ENCODE measurements at places on chromosomes 13 and 19.

DNA sequence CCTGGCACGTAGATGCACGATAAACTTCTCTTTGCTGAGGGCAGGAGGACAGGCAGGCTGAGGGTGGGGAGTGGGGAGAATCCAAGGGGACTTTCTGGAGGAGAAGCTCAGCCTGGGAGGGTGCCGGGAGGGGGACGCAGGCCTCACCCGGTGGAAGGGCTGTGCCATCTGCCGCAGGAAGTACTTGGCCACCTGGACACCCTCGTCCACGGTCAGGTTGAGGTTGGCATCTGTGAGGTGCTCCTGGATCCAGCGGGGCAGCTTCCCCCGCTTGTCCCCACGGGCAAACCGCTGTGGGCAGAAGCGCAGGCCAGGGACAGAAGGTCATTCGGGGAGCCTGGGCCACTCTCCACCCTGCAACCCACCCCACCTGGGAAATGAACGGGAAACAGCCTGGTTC is 11.5 kb downstream of the KLC3 start:
- DNase-seq, result no peak

DNA sequence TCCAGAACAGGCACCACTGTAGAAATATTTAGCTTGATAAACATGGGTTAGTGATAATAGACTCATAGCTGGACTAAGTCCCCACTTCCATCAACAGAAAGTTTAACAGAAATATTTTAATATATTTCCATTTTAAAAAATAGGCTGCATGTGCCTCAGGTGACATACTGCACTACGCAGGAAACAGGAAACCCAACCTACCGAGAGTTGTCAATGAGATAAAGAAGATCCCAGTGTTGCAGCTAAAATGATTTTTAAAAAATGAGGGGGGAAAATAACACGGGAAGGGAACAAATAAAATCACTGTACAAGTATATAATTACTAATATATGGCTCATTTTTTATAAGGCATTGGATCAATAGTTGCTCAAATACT is 154.8 kb downstream of the TBC1D4 start:
- DNase-seq, result no peak

GRCh38 chr19:2269244-2270156 is 12.5 kb downstream of the PEAK3 start:
- DNase-seq, result peak; percentile 99

GRCh38 chr19:15727724-15728123 is at the start of gene OR10H2:
TSS of gene OR10H2 (plus strand) at chr19:15728024. CDS start at chr19:15728044, 20 bp downstream.
- no peak for DNase-seq

DNA sequence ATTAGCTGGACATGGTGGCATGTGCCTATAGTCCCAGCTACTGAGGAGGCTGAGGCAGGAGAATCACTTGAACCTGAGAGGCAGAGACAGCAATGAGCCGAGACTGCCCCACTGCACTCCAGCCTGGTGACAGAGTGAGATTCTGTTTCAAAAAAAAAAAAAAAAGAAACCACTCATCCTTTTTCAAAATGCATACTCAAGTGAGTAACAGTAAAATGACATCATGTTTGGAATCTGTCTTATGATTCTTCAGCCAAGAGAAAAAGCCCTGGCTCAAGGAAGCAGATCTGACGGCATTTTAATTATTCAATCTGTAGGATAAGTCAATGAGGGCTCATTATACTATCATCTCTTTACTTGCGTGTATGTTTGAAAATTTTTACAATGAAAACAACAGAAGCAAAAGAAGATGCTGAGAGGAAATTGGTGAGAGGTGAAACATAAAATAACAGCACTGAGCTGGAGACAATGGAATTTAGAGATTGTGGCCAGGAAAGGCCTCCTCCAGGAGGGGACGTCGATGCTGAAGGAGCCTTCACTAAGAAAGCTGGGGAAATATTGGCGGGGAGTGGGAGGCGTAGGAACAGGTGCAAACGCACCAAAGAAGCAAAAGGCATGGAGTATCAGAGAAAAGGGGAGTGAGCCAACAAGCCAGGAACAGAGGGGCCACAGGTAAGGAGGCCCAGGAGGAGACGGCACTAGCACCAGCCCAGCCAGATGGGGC is 12.9 kb upstream of the CCNE1 start:
- no peak for DNase-seq

DNA sequence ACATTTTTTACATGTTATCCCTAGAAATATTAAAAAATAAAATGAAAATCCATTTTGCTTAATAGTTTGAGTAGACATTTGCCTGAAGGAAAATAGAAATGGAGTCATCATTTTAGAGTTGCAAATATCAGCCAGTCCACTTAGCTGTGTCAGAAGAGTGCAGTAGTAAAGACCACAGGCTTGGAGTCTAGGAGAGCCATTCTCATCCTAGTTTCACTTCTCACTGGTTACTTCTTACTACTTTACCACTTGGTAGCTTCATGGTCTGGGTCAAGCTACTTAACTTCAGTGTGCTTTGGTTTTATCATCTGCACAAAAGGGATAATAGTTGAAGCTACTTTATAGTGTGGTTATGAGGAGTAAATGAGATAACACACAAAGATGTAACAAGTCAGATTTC is 286.5 kb upstream of the NBEA start:
- DNase-seq, result no peak

DNA sequence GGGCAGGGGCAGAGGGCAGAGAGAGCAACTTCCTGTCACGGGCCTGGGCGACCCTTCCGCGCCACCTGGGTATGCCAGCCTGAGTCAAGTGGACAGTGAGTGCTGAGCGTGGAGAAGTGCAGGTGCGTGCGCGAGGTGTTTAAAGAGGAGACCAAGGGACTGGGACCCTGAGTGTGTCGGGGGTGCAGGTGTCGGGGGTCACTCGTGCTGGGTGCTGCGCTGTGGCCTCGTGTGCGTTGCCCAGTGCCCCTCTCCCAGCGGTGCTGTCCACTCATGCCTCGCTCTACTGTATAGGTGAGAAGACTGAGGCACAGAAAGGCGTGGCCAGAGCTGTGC is 18.9 kb upstream of the KCTD15 start:
- no peak for DNase-seq

- no peak for DNase-seq
Measured at GRCh38 chr19:33660410-33661124, 38.8 kb downstream of the CHST8 start.

DNA sequence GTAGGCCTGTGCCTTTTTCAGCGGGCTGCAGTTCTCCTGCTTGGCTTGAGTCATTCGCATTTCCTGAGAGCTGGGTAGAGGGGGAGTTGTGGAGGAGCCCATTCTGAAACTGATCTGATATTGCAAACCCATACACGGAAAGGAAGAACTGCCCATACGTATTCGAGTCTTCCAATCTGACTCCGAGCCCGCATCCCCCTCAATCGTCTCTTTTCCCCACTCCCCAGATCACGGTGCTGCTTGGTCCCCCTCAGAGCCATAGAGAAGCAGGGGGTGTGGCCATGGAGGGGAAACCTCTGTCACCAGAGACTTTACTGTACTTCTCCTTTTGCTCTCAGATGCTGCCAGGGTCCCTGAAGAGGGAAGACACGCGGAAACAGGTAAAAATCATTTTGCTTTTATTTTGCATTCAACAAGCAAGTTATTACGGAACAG is at the start of gene CD22:
CD22 (plus strand) TSS at position 337 of the 435 bp plus-strand sequence. CDS start 2,854 bp downstream, outside the sequence.
- no peak for DNase-seq

DNA sequence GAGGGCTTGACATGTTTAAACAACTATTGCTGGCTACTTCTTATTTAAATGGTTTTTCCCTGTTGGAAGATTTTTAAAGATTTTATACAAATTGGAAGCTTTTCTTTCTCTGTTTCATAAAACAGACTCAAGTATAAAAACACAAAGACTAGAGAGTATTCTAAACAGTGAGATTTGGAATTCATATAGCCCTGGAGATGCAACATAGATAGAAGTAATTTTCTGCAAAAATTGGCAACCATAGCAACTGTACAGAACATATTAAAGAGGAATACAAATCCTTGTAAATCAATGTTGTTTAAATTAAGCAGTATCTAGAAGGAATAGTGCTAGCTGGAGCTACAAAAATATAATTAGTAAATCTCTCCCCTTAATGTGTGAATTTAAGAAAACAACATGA is 2612.9 kb upstream of the PCDH20 start:
- DNase-seq, result no peak

DNA sequence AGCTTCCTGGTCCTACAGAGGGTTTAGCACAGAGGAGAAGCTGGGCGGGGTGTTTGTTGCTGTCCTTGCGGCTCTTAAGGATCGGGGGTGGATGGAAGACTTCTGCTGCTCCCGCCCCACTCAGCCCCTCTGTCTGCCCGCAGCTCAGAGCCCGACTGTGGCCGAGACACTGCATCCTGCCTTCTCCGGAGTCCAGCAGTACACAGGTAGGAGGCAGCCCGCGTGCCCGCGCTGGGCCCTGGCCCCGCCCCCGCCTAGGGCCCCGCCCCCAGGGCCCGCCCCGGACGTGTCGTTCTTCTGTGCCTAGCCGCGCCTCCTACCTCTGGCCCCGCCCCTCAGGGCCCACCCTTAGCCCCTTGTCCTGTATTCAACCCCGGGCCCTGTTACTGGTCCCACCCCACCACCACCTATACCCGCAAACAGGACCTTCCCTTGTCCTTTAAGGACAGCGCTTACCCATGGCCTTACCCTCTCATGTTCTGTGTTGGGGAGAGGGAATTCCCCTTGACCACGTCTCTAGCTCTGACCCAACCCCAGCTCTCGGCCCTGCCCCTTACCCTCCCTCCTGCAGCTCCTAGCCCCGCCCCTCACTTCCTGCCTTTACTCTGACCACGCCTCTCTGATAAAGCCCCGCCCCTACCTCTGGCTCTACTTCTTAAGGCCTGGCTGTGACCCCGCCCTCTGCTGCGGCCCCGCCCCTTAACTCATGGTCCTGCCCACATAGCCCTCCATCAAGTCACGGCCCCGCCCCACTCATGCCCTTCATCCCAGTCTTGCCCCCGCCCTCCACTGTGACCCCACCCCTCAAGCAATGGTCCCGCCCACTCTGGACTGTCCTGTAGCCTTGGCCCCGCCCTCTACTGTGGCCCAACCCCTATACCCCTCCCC is 60.5 kb downstream of the CELF5 start:
- peak; percentile 94 for DNase-seq

DNA sequence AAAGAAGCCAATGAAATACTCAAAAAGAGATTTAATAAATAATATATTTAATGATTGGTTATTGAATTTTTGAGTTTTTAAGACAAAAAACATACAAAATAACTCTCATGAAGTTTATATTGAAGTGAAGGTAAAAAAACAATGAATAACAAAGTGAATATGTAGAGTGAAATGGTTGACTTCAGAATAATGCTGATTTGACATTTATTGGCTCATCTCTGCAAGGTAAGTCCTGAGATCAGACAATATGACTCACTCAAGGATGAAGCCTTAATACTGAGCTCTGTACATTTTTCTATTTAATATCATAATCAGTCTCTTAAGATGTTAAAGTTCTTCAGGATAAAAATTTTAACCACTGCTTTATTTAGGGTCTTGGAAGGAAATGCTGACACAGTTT is 1398.9 kb upstream of the PCDH9 start:
- no peak for DNase-seq

DNA sequence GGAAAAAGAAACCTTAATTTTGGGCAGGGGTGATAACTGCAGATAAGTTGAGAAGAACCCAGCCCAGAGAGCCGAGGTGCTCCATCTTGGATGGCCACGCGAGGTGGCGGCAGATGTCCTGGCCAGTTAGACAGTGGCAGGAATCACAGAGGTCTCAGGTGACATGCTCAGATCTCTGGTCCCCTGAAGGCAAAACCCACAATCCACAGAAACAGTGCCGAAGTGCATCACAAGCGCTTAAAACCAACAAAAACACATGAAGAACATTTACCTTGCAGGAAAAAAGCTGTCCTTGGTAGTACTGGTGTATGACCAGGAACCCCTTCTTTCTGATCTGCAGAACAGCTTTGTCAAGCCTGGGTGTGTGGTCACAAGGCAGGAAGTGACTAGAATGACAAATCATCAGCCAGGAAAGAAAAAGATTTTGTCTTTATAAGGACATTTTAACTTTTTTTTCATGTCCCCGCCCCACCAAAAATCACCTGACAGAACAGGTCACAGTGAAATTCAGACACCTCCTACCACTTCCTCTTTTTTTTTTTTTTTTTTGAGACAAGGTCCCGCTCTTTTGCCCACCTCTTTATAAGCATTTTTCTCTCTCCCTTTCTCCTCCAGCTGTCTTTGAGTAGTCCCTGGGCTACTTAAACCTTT is at the start of gene LCP1:
LCP1 (minus strand) TSS at position 338 of the 651 bp plus-strand sequence. CDS start 22,515 bp downstream, outside the sequence.
- peak; percentile 82 for DNase-seq

GRCh38 chr13:28531845-28532387 is 37.0 kb upstream of the FLT1 start:
- DNase-seq, result no peak

DNA sequence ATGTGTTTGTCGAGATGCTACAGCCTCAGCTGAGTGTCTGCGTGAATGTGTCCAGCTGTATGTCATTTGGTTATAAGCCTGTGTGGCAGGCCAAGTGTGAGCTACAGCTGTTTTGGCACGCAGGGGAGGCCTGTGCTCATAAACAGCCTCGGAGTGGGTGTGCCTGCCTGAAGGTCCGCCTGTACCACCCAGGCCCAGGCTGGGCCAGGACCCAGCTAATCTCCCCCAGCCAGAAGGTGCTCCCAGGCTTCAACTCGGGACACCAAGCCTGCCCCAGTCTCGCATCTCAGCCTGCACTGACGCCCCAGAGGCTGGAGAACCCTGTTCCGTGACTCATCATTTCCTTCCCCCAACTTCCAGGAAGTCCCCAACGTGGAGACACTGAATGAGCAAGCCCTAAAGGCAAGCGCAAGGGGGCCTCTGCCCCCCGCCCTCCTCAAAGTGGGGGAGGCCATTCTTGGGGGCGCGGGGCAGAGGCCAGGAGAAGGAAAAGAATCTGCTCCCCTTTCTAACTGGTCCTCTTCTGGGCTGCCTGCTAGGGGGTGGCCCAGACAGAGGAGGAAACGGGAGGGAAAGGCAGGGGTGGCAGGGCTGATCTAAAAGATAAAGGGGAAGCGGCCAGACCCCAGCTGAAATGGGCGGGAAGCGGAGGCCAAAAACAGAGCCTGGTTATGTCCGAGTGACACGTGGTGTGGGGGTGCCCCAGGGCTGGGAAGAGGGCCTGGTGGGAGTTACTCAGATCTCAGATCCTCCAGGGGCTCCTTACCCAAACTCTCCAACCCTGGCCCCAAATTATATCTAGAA is 2.0 kb downstream of the SLC1A5 start:
- peak; percentile 88 for DNase-seq

DNA sequence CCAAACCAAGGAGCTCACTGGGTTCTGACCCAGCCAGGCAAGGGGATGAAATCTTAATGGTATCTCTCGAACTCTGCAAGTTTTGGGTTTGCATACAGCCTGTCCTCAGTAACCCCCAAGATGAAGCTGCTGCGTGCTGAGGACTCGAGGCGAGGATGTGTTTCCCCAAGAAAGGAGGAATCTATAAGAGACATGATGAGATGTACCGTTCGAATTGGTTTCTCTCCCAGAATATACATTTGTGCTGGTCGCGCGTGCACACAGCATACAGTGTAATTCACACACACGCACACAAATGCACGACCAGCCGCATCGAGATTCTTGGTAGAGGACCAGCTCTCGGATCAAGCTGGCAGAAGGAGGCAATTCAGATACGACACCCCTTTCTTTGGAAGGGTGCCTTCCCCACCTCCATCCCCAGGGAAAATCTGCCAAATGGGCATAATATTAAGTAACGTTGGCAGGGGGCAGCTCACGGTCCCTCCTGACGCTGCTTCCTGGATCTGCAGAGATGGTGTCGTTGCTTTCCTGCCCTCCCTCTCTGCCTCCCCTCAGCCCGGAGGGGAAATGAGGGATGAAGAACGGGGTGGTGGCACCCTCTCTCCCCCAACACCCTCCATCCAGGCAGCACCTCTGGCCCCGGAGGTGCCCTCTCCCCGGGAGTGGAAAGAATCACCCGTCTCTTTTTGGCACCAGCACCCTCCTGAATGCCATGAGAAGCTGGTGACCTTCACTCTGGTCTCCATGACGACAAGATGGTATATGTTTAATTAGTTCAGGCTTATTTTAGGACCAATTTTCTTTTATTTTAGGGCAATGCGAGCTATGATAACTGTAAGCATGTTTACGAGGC is 310.2 kb downstream of the ZNF536 start:
- no peak for DNase-seq

- DNase-seq, result peak; percentile 31
Measured at GRCh38 chr19:2207991-2208860, 27.9 kb downstream of the PLEKHJ1 start.
